ENCODE measurements at places on chromosomes 5 and 9. TPM values are rescaled to one million over a fixed set of nuclear protein-coding genes. Genes with fewer than 3 reads are reported as not detected.

ST8SIA4 gene
- total RNA-seq, result 0.23 TPM

ARL14EPL gene
- total RNA-seq, result 0.43 TPM

NR5A1 gene
- total RNA-seq, result 0.09 TPM

PHYHD1 gene
- total RNA-seq, result 0.24 TPM

CDK7 gene
- total RNA-seq, result 53.9 TPM

CCL28 gene
- 0.03 TPM for total RNA-seq

ENTPD2 gene
- 3.3 TPM for total RNA-seq

FOXD4 gene
- total RNA-seq, result 0.23 TPM

TNFSF8 gene
- not detected for total RNA-seq

SPATA31E1 gene
- not detected for total RNA-seq

TIMD4 gene
- 1.4 TPM for total RNA-seq

GAS1 gene
- total RNA-seq, result 0.10 TPM

ADCY2 gene
- not detected for total RNA-seq

TAF11L10 gene
- not detected for total RNA-seq

SHISAL2B gene
- not detected for total RNA-seq

TXNDC8 gene
- not detected for total RNA-seq

FOXD4L6 gene
- not detected for total RNA-seq

CAMK2A gene
- 0.71 TPM for total RNA-seq

SUB1 gene
- 169 TPM for total RNA-seq

CATSPER3 gene
- total RNA-seq, result 0.22 TPM

RXRA gene
- total RNA-seq, result 33.9 TPM

ARHGEF39 gene
- 16.9 TPM for total RNA-seq

PCDHB2 gene
- 3.9 TPM for total RNA-seq

SH3PXD2B gene
- total RNA-seq, result 19.8 TPM

RECK gene
- total RNA-seq, result 6.0 TPM

AQP7 gene
- 0.31 TPM for total RNA-seq

RAB14 gene
- total RNA-seq, result 50.1 TPM

BTNL3 gene
- not detected for total RNA-seq

DDX4 gene
- total RNA-seq, result not detected

PGGT1B gene
- 21.2 TPM for total RNA-seq

FAM153A gene
- total RNA-seq, result not detected

LMNB1 gene
- 84.0 TPM for total RNA-seq

Data from A549 treated with Hydrocortisone at 1 μM for 4 hours (cell line).